ENCODE measurements at places on chromosomes 1 and 21.

DNA sequence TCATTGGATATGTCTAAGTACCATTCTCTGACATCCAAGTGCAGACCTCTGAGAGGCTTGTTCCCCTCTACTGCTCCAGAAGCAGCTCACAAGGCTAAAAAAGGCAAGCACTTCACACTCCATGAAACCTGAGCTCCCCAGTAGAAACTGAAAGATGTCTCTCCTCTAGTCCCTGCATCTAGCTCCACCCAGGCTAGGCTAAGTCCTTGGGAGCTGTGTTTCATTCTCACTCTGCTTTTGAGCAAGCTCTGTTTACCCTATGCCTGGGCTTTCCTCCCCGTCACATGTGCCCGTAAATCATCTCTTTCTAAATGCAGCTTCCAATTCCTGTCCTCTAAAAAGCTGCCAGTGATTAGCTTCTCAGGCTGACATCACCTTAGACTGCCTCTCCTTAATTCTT, 39.0 kb downstream of the LRRC71 start:
- DNase-seq = no peak

GRCh38 chr1:185442050-185442449, 125.0 kb upstream of the IVNS1ABP start:
- DNase-seq = no peak

DNA sequence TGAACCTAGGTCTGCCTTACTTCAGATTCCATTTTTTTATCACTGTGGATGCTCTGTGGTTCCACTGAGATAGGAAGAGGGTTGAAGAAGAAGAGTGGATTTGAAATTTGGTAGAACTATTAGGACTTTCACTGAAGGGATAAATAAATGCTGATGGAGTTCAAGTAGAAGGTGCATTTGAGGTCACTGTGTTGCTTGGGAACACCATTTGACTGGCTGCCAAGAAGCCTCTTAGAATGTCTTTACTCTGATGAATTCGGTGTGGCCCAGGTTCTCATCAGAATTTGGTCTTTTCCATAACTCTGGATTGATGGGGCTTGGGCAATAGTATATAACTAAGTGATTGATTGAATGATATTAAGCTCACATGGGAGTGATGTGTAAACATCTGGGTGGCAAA, 11.9 kb downstream of the XPR1 start:
- peak; percentile 20 for DNase-seq

- no peak for DNase-seq
Observed at GRCh38 chr1:9019896-9020295, 6.3 kb downstream of the SLC2A7 start.

DNA sequence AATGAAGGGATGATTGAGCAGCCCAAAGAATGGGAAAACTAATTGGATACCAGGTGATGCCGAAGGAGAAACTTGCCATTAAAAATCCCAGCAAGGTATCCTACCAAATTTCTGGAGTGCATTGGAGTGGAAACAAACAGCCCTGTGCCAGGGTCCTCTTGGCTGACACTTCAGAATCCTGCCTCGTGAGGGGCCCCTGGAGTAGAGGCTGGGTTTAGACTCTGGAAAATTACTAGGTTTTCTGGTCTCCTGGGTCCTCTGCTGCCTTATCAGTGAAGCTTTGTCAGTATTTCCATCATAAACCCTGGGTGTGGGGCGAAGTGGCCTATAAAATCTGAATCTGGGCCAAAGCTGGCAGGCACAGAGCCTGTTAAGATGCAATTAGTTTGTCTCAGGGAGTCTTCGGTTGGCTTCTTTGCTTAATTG, 289.2 kb upstream of the USP24 start:
- no peak for DNase-seq

GRCh38 chr1:107142140-107142542, 1.3 kb downstream of the NTNG1 start:
- DNase-seq = peak; percentile 27

GRCh38 chr1:6006882-6007281, 14.7 kb upstream of the NPHP4 start:
- no peak for DNase-seq

GRCh38 chr1:29523576-29523975, 287.3 kb downstream of the PTPRU start:
- DNase-seq = no peak

GRCh38 chr1:82634266-82634665, 833.5 kb downstream of the ADGRL2 start:
- DNase-seq = no peak

DNA sequence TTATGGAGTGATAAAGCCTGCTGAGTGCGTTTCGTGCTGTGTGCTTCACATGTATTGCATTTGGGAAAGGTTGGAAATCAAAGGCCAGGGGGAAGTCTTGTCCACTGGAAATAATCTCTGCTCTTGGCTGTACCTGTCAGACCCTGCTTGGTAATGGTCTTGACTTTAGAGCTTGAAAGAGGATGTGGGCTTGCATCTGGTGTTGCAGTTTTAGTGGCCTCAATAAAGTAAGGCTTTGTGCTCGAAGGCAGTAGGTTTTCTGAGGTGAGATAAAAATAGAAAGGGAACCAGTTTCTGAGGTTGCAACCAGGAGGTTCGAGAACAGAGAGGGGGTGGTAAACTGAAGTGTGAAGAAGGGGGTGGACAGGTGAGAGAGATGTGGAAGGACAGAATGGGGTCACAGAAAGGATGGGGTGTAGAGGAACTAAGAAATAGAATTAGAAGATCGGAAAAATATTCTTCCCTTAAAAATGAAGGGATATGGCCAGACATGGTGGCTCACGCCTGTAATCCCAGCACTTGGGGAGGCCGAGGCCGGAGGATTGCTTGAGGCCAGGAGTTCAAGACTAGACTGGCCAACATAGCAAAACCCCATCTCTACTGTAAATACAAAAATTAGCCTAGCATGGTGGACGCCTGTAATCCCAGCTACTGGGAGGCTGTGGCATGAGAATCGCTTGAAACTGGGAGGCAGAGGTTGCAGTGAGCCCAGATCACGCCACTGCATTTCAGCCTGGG, 1.5 kb downstream of the S100PBP start:
- DNase-seq = no peak

DNA sequence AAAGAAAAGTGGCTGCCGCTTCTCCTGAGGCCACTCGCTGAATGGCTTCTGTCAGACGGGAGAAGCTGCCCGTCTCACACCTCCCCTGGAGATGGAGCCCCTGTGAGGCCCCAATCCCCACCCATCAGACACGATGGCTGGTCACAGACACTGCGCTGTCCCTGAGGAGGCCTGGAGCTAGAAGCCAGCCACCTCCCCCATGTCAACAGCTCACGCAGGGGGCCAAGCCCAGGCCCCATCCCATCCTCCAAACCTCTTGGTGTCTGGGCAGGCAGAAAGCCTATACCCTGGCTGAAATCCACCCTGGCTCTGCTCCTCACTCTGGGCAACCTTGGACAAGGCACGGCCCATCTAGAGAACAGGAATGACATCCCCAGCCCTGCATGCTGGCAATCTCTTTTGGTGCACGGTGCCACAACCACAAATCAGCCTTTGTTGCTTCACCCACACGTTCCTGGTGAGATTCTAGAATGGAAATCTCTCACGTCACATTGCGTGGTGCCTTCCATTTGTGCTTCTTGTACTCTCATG, 273.9 kb upstream of the VAMP3 start:
- DNase-seq = no peak

DNA sequence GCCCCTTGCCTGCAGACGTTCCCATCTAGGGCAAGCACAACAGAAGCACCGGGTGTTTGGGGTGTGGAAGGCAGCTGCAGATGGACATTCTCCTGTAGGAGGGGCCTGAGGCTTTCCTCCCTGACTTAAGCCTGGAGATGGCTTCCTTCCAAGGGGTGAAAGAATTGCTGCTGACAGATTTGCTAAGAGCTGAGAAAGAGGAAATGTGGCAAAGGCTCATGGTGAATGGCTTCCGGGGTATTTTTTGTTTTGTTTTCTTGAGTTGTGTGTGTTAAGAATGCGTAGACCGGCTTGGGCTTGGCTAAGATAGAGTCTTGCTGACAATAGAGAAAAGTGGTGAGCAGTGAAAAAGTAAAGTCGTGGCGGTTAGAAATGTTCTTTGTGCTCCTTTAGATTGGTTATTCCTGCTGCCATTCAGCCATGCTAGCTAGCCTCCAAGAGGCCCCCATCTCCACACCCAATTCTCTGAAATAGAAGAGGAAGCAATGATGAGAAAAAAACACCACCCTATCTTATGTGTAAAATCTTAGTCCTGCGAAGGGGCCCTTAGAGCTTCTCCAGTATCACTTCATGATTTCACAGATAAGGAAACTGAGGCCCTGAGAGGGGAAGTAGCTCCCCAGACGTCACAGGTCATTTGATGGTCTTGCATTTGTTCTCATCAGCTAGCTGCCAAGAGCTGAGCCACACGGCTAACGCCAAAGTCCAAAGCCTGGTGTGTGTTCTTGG, 36.9 kb downstream of the EIF2D start:
- DNase-seq = no peak

- DNase-seq = no peak
Observed at GRCh38 chr21:33362044-33362555, 37.3 kb downstream of the IFNAR1 start.

DNA sequence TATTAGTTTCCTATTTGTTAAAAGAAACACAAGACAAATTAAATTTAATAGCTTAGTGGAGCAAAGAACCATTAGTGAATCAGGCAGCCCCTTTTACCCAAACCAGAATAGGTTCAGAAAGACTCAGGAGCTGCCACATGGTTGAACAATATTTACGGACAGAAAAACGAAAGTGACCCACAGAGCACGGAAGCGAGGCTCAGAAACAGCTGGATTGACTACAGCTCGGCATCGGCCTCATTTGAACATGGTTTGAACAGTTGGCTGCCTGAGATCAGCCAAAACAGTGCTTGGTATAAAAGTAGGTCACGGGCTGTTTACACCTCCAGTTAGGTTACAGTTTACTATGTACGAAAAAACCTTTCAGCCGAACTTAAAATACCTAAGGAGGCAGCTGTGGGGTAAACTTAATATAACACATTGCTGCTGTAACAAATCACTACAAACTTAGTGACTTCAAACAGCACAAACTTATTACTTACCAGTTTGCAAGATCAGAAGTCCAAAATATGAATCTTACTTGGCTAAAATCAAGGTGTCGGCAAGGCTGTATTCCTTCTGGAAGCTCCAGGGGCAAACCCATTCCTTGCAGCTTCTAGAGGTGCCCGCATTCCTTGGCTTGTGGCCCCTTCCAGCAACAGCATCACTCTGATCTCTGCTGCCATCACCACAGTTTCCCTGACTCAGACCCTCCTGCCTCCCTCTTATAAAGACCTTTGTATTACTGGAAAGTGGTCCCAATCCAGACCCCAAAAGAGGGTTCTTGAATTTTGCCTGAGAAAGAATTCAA, 11.8 kb downstream of the PADI4 start:
- no peak for DNase-seq

- DNase-seq = no peak
Observed at GRCh38 chr21:44778499-44778911, 23.1 kb downstream of the UBE2G2 start.

- DNase-seq = no peak
Observed at GRCh38 chr1:199545780-199546179, 481.7 kb upstream of the NR5A2 start.

- no peak for DNase-seq
Observed at GRCh38 chr1:12315146-12315545, 85.3 kb downstream of the VPS13D start.

- DNase-seq = peak; percentile 3
Observed at GRCh38 chr1:219837274-219837993, 90.9 kb downstream of the SLC30A10 start.

DNA sequence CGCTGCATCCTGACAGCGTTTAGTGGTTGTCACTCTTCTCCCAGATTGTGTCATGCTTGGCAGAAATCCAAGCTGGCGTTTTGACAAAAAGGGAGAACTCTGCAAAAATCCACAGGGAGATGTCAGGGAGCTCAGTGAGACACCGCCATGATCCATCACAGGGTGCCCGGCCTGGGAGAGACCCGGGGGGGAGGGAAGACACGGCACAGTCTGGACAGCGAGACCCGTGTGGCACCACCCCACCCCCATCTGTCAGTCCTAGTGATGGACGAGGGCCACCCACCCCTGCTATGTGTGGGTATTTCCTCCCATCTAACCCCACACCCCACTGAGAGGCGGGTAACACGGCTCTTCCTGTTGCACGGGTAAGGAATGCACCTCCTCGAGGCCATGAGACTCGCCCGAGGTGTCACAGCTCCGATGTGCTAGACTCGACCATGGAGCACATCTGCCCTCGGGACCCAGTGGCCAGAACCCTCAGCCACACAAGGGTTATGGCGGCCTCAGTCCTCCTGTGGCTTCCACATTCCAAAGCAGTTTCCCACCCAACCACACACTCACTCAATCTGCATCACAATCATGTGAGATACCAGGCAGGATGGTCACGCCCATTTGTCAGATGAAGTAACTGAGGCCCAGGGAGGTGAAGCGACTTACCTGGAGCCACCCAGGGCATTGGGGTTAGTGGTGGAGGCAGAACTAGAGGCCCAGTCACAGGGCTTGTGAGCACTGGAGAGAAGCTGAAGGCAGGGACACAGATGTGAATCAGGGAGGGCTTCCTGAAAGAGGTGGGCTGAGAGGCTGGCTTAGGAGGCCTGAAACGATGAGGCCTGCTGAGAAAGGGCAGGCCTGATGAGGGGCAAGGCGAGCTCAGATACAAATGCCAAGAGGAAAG, 688.5 kb downstream of the MATN1 start:
- no peak for DNase-seq

DNA sequence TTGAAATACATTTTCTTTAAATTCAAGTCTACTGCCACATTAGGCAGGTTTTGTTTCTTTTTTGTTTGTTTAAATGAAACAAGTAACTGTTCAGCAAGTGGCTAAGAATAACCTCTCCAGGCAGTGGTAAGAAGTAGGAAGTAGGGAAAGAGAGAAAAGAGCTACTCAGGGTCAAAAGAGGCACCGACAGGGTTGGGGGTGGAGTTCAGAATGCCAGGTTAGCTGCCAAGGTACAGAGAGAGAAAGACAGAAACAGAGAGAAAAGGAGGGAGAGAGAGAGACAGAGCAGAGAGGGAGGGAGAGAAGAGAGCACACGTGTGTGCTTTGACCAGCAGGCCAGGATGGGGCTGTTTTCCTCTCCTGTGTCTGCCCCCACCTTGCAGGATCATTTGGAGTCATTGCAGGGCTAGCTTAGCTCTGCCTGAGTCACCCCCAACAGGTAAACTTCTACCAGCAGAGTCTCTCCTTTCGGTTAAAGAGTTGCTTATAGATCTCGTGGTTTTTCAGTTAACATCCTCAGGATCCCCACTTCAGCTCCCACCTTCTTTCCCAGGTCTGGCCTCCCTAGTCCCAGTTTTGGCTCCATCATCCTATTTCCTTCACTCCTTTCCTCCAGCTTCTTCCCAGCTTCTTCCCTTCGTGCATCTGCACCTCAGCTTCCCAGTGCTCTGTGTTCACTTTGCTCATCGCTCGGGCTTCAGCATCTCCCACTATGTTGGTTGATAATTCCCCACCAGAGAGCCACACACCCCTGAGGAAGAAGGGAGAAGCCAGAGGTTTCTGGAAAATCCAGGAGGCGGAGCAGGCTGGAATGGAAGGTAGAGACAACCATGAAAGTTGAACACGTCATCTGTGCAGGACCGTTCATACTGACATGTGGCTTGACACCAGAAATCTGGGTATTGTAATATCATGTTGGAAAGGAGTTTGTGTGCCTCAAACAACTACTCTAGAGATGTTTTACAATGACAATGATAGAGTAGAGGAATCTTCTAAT, 21.8 kb upstream of the RAB4A start:
- no peak for DNase-seq

- DNase-seq = no peak
Observed at GRCh38 chr1:37944086-37944763, 2.6 kb downstream of the INPP5B start.

All from cerebellum (tissue), 4 donors.